ENCODE measurements at places on chromosomes 1 and 21.

DNA sequence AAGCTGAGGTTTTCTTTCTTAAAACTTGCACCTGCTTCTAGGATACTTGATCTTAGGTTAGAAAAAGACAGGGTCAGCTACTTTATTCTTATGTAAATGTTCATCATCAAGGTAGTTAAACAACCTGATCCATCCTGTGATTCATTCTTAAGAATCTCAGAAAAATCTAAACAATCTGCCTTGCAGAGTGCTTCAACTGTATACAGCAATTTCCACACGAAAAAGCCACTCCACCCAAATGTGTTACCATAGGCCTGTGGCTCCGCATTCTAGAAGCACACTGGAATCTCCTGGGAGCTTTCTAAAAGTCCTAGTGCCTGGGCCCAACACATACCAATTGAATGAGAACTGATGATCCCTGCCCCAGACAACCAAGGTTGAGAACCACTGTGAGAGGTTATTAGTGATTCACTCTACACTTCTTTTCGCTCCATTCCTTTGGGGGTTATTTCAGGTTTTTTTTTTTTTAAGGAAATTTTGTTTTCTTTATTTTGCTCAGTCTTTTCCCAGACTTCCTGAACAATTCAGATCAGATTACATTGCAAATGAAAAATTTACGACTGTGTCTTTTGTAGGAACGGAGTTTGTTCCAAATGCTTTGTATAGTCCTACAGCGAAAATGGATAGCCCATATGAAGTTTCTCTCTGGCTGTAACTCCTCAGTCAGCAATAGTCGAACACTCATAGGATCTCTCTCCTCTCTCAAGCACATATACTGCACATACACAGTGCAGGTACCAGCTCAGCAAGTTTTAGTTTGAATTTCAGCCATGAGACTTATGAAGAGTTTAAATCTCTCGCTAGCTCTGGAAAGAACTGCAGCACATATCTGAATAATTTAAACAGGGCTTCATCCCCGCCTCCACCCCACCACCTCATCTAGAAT is 16.1 kb downstream of the SMYD2 start:
- DNase-seq = no peak

- DNase-seq = no peak
These were observed 19.1 kb upstream of the HDAC1 start for GRCh38 chr1:32272557-32273390.

DNA sequence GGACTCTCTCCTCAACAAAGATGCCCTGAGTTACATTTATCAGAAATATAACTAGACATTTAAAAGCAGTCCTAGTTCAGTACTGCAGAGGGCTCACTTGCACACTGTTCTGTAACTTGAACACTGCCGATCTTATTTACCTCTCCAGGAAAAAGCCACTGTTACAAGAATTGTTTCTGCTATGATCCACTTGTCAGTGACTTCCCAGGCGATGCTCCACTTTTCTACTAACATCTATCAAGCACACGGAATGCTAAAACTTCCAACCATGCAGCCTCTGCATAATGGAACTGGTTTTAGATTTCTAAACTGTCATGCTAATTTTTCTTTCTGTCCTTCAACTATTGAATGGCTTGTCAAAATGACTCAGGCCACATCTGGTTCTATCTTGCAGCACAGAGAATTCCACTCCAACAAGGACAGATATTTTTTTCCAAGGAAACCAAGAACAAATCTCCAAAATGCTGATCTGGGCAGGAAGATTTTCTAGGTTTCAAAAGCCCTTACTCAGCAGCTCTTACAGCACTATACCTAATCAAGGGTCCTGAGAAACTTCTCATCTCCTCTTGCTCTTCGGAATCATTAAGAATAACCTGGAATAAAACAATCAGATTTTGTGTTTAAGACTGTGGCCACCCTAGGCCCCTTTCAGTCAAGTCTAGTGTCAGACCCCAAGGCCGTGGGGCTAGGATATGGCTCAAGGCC is 9.9 kb downstream of the SEC16B start:
- no peak for DNase-seq

- DNase-seq = no peak
These were observed 55.4 kb upstream of the CAMK1G start for GRCh38 chr1:209527993-209528717.

DNA sequence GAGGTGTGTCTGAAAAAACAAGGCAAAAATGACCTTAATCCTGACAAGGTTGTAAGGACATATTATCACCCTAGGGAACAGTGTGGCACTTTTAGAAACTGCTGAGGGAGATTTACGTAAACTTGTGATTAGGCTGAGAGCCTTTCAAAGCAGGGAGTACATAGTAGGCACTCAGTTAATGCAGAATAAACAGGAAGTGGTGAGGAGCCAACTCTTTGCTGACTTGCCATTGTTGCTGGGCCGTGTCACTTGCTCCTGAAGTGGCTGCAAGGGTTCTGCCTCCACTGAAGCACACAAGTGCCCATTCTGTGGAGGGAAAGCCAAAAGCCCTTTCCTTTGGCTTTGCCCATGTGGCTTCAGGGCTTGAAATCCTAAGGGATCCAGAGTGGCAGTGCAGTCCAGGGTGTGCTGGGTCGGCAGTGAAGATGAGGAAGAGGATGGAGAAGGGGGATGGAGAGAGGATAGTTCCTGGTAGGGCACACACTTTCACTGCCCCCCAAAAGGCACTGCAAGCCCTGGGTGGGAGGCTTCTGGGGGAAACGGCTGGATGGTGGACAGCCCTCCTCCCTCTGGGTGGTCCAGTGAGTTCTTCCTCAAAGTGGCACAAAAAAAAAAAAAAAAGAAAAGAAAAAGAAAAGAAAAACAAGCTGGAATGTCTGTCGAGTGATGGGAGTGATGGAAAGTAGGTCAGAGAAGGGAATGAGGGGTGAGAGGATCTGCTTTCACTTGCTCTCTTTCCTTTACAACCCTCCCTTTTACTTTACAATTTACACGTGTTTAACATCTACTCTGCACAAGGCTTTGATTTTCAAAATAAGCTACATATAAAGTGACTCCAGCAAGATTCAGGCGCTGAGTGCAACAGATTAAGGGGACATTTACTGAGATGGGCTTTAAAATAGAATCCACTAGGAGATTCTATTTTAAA is 13.7 kb upstream of the RHEX start:
- DNase-seq = no peak

DNA sequence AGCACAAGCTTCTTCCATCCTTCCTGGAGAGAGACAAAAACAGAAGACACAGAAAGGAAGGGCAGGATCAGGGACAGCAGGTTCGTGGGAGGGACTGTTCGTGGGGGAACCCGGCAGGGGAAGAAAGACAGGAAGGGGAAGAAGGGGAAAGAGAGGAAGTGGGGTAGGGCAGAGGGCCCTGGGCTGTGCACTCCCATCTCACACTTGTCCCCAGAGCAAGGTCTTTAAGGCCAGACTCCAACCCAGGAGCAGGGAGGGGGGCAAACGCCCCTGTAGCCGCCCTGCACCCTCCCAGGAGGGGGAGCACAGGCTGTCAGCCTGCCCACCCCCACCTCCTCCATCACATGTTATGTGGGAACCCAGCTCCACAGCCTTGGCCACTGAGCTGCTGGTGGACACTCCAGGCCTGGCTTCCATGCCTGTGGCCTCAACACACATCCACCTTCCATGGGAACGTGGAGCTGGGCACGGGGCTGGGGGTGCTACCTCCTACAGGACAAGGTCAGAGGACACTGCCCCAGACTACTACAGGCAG is 9.3 kb downstream of the SLC19A1 start:
- no peak for DNase-seq

- DNase-seq = no peak
These were observed 26.0 kb downstream of the ATF6 start for GRCh38 chr1:161791904-161792655.

DNA sequence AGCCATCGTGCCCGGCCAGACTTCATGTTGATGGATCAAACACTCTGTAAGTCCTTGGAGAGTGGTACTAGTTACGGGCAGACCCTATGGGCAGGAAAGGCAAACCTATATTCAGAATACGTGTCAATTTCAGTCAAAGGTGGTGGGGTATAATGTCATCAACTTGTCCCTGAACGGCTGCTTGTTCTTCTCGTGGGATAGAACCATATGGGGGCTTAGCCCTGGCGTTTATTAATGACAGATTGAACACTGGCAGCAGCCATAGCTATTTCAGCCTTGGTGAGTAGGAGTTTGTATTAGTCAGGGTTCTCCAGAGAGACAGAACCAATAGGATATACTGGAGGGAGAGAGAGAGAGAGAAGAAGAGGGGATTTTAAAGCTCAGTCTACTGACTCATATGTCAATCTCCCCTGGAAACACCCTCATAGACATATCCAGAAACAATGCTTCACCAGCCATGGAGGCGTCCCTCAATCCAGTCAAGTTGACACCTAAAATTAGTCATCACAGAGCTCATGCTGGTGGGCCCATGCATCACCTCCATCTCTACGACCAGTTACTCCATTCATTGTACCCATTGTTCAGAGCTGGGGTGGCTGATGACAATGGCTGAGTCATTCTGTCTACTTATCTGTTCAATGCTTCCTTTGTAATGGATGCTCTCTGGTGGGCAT is 16.1 kb upstream of the AQP10 start:
- DNase-seq = no peak

DNA sequence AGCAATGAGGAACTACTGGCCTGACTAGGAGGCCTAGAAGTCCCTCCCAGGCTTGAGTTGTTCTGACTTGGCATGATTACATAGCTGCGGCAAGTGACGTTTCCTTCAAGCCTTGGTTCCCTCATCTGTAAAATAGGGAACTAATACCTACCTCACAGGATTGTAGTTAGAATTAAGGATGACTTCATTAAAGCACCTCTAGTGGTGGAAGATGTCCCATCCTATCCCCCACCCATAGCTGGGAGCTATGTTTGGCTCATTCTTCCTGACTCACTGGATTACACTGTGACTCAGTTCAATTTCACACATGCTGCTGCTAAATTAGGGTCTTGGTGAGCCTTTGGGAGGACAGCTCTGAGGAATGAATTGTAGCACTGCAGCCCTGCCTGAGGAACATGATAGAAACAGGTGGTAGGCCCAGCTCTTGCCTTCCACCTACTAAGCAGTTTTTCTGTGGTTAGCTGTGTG is 6.0 kb upstream of the SHISA4 start:
- DNase-seq = no peak

DNA sequence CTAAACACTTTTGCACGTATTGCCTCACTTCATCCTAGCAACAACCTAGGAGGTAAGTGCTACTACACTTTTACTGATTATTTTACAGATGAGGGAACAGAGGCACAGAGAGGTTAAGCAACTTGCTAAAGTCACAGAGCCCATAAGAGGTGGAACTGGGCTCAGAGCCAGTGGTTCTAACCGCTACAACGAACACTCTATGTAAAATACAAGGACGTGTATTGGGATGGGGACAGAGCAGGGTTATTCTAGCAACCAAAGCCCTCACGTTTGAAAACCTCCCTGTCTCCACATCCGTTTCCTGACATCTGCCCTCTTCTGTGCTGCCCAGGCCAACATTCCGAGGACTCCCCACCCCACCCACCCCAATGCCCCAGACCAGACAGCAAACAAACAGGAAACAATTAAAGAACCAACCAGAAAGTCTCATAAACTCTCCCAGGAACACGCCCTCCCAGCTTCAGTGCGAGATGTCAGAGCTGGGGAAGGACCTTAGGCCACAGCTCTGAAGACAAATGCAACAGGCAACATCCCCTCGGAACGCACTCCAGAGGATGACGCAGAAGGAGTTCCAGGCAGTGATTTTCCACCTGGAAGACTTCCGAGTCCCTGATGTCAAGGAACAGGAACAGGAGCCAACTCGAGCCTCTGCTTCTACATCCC is 41.1 kb downstream of the GLIS1 start:
- DNase-seq = no peak

DNA sequence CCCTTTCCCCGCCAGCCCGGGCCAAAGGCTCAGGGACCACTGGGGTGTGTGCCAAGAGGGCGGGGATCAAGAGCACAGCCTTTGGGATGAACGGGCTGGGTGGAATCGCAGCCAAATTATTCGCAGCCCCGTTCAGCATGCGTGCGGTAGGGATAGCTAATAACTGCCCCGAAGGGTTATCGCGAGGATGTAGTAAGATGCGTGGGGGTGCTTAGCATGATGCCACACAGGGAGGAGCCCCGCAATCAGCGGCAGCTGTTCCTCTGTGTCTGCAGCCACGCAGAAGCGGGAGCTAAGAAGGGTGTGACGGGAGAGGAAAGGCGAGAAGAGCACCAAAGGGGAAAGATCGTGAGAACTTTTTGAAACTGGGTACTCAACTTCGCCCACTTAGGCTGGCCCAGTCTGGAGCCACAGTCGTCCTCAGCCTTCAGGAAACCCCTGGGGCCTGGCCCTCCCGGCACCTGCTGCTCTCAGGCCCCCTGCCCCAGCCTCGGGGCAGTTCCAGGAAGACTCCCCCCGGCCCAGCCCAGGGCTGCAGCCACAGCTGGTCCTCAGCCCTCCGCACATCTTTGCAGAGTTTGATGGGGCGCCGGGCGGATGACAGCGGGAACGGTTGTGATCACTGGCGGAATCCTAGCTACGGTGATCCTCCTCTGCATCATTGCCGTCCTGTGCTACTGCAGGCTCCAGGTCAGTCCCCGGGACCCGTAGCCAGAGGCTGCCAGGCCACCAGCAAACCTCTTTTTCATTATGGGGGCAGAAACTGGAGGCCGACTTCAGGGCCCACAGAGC is 64.9 kb downstream of the TOR1AIP2 start:
- no peak for DNase-seq

GRCh38 chr21:28142697-28143096 is 850.0 kb downstream of the LTN1 start:
- no peak for DNase-seq

- DNase-seq = no peak
These were observed 197.3 kb upstream of the COA6 start for GRCh38 chr1:234176000-234176399.

DNA sequence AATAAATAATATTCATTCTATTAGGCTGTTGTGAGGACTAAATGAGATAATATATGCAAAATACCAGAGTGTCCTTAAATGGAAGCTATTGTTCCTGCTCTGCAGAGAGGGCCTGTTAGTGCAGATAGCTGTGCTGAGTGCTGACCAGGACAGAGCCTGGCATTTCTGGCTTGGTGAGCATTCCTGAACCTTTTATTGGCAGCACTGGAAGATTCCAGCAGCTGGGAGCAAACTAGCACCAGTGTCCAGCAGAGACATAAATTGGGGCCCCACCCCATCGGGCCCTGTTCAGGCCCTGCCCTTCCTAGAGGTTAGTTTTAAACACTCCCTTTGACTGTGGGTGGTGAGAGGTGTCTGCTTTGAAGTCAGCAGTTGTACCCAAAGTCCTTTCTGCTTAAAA is 85.9 kb upstream of the GADD45A start:
- DNase-seq = no peak

- no peak for DNase-seq
These were observed 193.9 kb upstream of the SNX7 start for GRCh38 chr1:98467586-98467985.

Measured in GM12864 (cell line).